Activated CD4-positive, alpha-beta T cell treated with anti-CD3 and anti-CD28 coated beads, Interleukin-2, amount 50 U/mL, for 24 hours (primary cell): ENCODE measurements at places on chromosomes 3 and 15.
A peak's percentile ranks its signal among the peaks of the same experiment; 100 is the strongest.

GRCh38 chr3:194504861-194505260 lies 18.1 kb upstream of the ATP13A3 start:
- DNase-seq: no peak

GRCh38 chr3:65291448-65292125 lies 603.8 kb upstream of the ADAMTS9 start:
- DNase-seq: no peak

DNA sequence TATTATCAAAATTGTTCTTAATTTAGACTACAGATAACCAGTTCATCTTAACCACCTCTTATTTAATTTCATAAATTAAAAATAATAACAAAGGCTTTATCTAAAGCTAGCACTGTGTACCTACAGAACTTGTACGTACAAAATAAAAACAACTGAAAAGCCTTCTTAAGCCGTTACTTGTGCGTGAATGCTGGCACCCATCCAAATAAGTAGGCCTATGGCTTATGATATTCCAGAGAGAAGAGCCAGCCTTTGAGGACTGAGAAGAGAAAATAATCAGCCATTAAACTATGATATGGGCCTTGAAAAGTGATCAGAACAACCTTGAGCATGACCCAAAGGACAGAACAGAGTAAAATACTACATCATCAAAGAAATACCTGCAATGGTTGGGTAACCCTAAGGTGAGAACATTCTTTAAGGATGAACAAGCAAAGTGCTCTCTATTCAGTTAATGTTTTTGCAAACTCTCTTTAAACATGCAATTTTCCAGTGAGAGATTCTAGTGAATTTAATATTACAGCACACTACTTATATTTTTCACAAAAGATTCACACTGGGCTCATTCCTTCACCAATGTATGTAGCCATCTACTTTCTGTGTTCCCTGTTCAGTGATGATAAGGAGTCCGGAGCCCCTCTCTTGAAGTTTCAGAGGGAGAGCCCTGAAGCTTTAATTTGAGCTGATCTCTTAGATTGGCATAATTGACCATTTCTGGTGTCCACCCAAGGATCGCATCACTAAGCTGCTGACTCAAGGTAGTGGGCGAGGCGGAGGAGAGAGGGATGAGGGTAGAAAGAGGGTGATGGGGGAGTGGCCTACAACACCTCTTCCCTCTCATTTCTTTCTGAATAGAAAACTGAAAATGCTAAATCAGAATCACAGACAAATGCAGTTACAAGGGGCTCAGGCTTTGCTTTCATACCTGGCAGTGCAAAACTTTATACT lies 7.7 kb upstream of the ACTC1 start:
- DNase-seq: no peak

- no peak for DNase-seq
These were observed 2.1 kb upstream of the ITGA11 start for GRCh38 chr15:68434021-68434420.

GRCh38 chr3:22606938-22607337 lies 596.2 kb upstream of the UBE2E2 start:
- DNase-seq: no peak

GRCh38 chr3:3629911-3630310 lies 169.3 kb upstream of the LRRN1 start:
- DNase-seq: no peak

DNA sequence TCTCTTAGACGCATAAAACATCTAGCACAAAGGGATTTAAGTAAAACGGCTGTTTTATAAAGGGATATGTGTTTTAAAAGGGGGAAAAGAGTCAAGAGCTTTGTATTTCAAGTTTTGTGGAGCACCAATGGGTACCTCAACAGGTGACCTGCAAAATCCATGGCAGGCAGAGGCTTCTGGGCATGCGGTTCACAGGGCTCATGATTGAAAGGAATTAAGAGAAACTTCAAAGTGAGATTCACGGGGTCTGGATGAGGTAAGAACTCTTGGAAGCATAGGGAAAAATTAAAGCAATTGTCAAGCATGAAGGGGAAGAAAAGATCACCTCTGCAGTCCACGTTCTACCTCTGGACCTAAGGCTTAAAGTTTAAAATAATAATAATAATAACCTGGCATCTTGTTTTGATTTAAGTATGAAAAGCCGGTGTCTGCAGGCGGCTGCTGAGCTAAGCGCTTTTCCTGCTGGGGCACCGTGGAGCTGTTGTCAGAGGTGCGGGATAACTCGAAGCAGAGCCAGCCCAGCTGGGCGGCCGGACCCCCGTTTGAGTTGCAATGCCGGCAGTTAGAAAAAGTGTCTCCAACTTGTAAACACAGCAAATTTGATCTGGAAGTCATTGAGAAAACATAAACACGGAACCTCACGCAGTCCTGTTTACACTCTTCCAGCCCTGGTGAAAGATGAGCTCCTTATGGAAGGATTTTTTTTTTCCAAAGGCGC lies 40.5 kb downstream of the HES1 start:
- DNase-seq: no peak

- DNase-seq: peak; percentile 10
These were observed 350.3 kb downstream of the DOCK3 start for GRCh38 chr3:51024765-51025632.
